HFF-Myc (cell line): ENCODE measurements at places on chromosomes 2 and 18.

DNA sequence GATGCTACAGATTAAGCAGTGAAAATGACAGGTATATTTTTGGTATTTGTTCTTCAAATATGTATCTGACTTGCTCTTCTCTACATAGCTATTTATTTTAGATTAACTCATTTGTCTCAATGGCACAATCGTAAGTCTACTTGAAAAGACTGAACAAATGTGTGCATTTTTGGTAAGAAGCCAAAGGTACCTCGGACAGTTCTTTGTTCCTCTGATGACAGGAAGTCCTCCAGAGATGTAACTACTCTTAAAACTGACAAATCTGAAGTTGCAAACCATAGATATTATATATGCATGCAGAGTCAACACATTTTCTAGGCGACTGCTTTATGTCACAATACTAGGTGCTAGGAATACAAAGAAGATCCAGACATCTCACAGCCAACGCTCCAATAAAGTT is 36.7 kb downstream of the NDUFAF7 start:
- DNase-seq, result no peak

DNA sequence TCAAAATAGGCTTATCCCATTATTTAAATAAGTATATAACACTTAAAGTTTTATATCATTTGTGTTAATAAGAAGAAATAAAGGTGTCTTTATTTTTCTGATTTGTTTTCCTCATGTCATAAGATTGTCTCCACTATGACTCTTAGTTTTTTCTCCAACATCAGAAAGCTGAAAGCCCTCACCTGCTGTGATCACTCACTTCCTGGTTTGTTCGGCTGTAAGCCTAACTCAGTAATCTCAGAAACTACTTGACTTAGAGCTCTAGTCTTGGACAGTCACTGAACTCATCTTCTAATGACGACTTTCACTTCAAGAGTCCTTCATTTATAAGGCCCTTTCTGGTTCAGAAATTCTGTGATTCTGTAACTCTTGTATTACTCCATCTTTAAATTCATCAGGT is 311.0 kb downstream of the ZEB2 start:
- DNase-seq, result no peak

DNA sequence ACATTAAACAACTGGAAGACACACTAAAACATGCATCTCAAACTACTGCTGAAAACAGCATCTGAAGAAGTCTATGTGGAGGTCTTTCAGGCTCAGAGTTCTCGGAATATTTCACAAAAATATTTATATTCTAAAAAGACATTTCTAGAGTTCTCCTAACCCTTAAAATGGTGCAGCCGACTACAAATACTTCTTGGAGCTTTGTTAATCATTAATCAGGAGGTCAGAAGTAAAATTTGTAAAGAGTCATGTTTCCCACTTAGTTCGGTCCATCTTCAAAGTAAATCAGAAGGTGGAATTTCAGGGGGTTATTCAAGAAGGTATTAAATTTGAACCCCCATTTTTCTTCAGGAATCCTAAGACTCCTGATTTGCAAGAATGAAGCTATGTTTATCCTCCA is 72.7 kb downstream of the FAM228A start:
- no peak for DNase-seq

DNA sequence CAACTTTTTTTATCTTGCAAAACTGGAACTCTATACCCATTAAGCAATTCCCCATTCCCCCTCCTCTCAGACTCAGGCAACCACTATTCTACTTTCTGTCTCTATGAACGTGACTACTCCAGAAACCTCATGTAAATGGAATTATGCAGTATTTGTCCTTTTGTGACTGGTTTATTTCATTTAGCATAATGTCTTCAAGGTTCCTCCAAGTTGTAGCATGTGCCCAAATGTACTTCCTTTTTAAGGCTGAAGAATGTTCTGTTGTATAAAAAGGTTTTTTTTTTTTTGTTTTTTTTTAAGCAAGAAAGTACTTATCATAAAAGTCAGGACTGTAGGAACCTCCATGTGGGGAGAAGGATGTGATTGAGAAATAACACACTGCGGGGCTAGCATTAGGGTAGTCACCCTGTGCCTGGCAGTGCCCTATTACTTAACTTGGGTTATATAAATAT is 262.9 kb upstream of the FBXO11 start:
- DNase-seq, result no peak

GRCh38 chr18:74373428-74373827 is 57.8 kb downstream of the C18orf63 start:
- DNase-seq, result no peak

DNA sequence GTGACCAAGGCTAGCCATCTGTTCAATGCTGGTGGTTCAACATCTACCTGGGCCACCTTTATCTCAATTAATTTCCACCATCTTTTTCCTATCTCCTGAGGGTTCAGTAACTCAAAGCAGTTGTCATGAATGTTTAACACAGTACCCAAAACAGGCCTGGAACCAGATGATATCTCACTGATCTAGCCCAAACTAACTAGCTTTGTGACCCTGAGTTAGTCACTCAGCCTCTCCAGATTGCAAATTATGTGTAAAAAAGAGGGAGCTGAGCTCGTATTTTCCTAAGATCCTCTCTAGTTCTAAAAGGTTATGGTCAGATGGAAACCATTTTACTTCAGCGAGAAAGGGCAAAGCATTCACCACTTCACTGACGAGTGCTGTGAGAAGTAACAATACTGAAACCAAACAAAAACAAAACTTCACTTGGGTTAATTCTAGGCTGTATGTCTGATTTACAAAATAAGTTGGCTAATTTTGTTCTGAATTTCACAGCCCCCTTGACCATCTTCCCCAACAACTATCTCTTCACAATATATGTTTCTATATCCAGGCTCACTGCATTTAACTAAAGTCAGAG is 14.8 kb downstream of the SPRED2 start:
- no peak for DNase-seq

- DNase-seq, result no peak
These were observed 3.9 kb upstream of the DCTN1 start for GRCh38 chr2:74384051-74384450.

GRCh38 chr2:200447139-200447855 is 62.6 kb downstream of the KCTD18 start:
- no peak for DNase-seq

DNA sequence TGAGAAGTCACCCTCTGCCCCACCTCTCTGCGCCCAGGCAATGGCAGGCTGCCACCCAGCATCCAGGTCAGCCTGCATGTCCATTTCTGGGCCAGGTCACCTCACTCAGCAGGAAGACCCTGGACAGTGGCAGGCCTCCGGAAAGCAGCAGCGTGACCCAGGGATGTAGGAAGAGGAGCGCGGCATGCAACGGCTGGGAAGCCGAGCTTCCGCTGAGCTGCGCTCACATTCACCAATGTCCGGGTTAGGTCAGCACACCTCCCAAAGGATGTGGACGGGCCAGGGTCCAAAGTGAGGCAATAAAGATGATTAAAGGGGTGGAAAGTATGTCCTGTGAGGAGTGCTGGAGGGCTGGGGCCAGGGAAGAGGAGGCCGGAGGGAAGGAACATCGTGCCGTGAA is 174.5 kb downstream of the CTIF start:
- DNase-seq, result no peak

GRCh38 chr2:165505514-165505913 is 36.0 kb downstream of the CSRNP3 start:
- no peak for DNase-seq

DNA sequence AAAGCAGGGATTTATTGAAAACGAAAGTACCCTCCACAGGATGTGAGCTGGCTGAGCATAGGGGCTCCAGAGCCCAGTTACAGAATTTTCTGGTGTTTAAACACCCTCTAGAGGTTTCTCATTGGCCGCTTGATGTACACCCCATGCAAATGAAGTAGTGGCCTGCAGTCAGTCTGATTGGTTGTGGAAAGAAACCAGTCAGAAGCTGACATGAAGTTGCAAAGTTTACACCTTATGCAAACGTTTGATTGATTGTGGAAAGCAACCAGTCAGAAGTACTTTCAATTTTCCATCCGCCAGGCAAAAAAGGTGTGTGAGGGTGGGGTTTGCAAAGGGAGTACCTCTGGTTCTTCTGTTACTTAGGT is 62.3 kb downstream of the VWA3B start:
- no peak for DNase-seq

DNA sequence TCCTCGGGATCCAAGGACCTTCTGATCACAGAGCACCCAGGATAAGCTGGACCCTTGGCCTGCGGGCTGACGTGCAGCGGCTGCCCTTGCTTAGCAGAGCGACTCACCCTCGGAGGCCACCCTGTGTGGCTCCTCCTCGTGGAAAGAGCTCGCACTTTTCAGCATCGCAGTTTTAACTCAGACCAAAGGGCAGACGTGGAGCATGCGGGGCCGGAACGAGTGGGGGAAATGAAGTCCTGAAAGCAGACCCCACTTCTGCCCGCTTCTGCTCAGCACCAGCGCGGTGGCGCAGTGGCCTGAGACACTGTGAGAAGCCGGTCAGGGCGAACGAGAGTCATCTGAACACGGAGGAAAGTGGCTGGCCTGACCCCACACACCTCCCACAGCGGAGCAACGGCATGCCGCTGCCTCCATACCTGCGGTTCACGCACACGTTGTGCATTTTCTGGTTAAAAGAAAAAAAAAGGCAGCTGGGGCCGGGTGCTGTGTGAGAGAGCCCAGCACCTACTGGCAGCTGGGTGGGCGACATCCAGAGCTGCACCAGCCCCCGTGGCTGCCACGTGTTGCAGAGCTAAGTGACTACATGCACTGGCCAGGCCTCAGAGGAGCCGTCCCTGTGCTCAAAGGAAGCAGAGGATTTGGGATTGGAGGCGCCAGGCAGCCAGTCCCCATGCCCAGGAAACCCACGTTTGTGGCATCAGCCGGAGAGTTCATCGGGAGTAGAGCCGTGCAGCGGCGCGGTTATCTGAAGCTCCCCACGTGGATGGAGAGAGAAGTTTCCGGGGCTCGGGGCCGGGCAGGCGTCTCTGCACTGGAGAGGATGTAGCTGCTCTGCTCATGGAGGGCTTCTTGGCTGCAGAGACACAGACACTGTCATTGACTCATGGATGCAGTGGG is 89.7 kb downstream of the USP40 start:
- no peak for DNase-seq

- DNase-seq, result no peak
These were observed 143.9 kb upstream of the GYPC start for GRCh38 chr2:126512026-126512425.
